ENCODE measurements at places on chromosomes 4 and X.

DNA sequence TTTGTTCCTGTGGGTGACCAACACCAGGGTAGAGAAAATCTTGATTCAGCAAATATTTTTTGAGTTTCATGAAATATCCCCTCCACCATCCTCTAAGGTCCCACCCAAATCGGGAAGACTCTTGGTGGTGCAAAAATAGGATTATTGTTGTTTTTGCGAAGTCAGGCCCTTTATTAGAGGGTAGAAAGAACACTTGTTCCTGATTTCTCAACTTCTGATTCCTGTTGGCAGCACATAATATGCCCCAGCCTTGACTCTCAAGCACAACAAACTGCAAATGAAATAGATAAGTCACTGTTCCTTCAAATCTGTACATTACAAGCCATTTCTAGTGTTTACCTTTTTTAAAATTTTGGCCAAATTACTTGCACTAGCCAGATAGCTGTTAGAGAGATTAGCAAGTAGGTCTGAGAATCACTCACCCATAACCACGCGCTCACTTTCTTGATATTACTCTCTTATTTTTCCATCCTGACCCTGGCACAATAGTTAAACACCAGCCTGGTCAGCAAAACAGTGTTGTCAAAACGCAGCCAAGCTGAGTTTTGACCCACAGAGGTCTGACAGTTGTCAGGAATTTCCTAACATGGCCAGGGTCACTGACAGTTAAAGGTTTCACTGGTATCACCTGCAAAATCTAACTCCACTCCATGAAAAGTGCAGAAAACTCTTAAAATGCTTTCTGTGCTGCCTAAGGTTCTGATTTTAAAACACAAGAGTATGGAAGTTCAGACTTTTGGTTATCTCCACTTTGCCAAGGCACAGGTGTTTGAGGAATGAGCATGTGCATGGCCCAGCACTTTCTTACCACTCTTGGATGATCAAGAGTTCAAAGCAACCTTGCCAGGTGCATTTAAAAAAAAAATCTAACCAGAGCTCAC is 69.8 kb downstream of the RBM47 start:
- DNase-seq: no peak

DNA sequence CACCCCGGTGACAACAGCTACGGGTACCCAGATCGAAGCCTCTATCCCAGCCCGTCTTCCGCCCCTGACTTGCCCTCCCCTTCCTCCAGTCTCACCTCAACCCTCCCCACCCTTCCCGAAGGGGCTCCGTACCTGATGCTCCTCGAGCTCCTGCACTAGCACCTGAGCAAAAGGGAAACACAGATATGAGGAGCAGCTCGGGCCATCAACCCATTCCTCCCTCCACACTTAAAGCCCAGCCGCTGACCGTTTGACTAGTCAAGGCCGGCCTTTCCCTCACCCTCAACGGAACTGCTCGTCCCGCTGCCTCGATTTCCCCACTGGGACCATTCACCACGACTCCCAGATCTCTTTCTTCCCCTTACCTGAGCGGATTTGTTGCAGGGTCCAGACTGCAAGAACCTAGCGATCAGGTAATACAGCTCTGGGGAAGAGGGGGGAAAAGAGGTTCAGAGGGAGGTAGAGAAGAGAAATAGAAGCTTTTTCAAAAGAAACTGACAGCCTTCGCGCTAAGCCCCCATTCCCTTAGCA is 731 bp downstream of the BRWD3 start:
- no peak for DNase-seq

DNA sequence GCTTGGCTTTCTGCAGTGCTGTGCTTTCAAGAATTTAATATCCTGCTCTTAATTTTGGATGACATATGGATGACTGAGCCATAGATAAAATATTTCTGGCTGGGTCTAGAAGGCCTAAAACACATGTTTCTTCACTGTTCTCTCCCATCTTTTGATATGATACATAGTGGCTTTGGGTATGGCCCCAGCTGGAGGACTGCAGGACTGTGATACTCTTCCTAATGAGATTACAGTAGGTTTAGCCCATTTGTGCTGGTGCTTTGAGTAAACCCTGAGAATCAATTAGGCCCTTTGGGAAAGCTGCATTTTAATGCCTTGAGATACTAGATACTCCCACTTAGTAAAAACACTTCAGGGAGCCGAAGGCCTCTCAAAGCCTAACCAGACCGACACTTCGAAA is 38.0 kb downstream of the KIT start:
- no peak for DNase-seq

DNA sequence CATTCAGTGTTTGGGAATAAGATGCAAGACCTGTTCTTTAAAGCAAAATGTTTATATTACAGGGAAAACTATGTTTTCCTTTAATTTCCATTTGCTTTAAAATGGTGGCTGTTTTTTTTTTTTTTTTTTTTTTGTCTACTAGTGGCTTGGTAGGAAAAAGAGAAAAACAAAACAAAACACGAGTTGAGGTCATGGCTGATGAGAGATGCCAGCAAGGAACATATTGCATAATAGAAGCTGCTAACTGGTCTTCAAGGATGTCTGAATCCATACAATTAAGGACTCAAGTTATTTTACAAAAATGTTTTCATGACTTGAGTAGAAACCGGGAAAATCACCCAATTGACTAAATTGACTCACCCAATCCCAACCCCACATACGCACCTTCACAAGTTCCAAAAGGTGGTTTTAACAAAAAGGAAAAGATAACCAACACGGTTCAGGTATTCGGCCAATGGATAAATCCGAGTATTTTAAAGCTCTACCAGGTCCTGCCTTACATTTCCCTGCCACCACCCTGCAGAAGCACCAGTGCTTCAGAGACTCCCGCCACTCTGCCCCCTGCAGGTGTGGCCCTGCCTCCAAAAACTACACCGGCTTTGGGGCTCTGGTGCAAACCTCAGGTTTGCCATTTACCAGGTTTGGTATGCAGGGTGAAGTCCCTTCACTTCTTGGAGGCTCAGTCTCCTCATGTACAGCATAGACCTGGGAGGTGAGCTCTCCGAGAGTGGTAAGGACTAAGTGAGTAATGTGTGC is 27.1 kb downstream of the PIR start:
- DNase-seq: no peak

DNA sequence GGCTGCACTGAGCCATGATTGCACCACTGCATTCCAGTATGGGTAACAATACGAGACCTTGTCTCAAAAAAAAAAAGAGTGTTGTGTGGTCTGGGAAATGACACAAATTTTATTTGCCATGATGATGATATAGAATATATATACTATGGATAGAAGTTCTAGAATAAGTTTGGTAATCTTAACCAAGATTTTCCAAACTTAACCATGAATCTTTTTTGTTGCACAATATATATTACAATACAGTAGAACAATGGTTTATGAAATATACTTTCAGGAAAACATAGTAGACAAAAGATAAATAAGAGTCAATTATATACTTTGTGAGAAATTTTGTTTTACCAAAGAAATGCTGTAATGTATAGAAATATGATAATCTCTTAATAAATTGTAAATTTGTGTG is 34.8 kb downstream of the MFSD8 start:
- DNase-seq: no peak
